ENCODE measurements at places on chromosomes 1 and 21. TPM values are rescaled to one million over a fixed set of nuclear protein-coding genes. Genes with fewer than 3 reads are reported as not detected.

DNA sequence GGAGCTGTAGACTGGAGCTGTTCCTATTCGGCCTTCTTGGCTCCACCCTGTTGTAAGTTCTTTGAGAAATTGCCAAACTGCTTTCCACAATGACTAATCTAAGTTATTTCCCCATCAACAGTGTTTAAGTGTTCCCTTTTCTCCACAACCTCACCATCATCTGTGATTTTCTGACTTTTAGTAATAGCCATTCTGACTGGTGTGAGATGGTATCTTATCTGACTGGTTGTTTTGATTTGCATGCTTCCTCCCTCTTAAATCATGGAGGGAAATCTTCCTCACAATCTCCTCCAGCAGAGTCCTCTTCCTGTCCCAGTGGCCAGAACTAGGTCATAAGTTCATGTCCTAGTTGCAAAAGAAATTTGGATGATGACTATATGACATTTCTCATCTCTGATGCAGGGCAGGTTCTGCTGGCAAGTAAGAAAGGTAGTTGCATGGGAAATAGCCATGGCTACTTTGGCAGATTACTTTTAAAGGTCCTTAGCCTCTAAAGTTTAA lies 294.0 kb downstream of the LRRC40 start:
- no peak for DNase-seq

FAM72B gene
- not detected for total RNA-seq

FOXD3 gene
- total RNA-seq: 0.32 TPM

CHODL gene
- total RNA-seq: 0.82 TPM

GRCh38 chr1:208433086-208433485 lies 188.9 kb upstream of the PLXNA2 start:
- DNase-seq: no peak

DNA sequence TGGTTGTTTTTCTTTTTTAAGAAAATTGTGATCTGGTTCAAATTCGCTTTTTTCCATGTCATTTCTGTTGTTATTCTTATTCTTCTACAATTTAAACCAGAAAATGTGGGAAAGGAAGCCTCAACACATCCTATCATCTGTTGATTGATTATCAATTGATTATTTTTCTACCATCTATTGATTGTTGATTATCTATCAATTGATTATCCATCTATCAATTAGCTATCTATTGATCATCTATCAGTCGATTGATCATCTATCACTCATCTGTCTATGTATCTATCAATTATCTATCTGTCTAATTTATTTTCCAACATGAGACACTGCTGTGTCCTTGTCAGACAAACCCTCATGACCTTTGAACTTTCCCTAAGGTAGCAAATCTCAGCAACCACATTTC lies 136.1 kb upstream of the ARHGEF16 start:
- no peak for DNase-seq

DNA sequence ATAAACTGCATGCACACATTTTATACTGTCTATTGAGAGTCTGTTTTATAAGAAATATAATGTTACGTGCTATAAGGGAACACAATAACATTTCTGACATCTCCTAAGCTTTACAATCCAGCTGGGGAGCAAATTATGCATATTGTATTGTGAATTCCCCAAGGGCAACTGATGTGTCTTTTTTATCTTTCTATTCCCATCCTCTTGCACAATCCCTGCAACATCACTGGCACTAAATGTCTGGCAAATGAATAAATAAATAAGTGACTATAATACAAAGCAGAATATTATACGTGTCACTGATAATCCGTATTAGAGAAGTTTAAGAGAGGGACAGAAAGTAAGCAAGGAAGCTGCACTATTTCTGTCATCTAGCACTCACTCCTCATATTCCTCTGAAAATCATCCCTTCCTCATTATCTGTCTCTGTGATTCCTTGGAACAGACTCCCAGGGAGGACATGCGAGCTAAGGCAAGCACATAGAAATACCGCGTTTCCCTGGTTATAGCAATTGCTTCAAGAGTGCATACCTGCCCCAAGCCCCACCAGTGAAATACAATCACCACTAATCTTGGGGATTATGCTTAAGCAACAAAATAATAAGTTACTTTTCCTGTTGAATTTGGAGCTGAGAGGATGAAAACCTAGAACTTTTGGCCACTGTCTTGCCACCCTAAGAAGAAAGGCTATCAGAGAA lies 205.4 kb downstream of the SMYD3 start:
- DNase-seq: no peak

- no peak for DNase-seq
Observed at GRCh38 chr1:202213361-202214088, 19.9 kb downstream of the LGR6 start.

DNA sequence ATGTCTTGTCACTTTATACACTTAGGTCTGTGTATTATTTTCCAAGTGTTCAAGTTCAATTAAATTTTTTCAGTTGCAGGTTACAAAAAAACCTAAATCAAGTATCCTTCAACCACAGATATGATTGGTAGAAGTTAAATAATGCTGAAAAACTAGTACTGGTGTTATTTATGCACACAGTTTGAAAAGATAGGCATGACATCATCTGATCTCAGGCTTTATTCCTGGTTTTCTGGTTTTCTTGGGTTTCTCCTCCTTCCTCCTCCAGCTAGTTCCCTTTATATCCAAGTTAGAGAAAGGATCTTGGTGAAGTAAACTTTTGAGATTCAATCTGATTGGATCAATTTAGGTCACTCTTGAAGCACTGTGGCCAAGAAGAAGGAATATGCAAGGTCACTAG lies 1201.1 kb upstream of the B3GALT2 start:
- no peak for DNase-seq
